Calu3 (cell line): ENCODE measurements at places on chromosomes 5 and 9. TPM values are rescaled to one million over a fixed set of nuclear protein-coding genes. Genes with fewer than 3 reads are reported as not detected.

DNA sequence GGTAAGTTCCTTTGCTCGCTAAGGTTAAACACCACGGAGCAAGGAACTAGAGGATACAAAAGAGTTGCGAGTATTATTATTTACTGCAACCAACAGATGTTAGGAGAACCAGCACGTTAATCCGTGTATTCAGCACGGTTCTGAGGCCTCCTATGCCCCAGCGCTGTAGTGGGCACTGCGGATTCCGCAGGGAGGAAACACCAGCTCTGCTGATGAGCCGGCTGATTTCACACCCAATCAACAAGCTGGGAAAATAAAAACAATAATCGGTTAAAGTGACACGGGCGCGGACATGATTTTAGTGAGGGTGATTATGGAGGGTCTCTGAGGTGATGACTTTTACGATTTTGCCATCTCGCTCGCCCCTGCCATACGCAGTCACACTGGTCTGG, 702 bp upstream of the PRELID2 start:
- H3K36me3 ChIP-seq = peaks cover 16% of the 10 kb centered on the region
- H3K4me3 ChIP-seq = peak overlapping the region; percentile 76
- H3K4me1 ChIP-seq = peaks cover 73% of the 10 kb centered on the region
- H3K27me3 ChIP-seq = no peaks in the 10 kb centered on the region

DNA sequence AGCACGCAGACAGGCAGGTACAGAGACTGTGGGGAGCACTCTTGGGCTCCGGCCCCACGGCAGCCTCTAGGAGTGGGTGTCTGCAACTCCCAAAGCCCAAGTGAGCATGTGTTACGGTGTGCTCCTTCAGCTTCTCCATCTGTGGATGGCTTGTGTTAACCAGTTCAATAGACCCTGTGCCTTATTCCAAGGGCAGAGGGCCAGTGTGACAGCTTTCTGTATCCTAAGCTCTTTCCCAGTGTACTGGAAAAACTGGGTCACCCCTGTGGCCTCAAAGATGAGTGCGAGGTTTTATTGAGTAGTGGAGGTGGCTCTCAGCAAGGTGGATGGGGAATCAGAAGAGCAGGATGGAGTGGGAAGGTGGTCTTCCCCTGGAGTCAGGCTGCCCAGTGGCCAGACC, 78.3 kb downstream of the ADAMTS16 start:
- no peaks in the 10 kb centered on the region for H3K27me3 ChIP-seq
- H3K4me1 ChIP-seq = no peaks in the 10 kb centered on the region
- no peak for DNase-seq
- H3K4me3 ChIP-seq = no peak overlapping the region
- no peaks in the 10 kb centered on the region for H3K36me3 ChIP-seq
- no peak overlapping the region for H3K27ac ChIP-seq

The ANKRD18A gene
- total RNA-seq = 19.5 and 27.3 TPM in 2 replicates

The NDUFS4 gene
- 71.0 TPM in 2 replicates for total RNA-seq

DNA sequence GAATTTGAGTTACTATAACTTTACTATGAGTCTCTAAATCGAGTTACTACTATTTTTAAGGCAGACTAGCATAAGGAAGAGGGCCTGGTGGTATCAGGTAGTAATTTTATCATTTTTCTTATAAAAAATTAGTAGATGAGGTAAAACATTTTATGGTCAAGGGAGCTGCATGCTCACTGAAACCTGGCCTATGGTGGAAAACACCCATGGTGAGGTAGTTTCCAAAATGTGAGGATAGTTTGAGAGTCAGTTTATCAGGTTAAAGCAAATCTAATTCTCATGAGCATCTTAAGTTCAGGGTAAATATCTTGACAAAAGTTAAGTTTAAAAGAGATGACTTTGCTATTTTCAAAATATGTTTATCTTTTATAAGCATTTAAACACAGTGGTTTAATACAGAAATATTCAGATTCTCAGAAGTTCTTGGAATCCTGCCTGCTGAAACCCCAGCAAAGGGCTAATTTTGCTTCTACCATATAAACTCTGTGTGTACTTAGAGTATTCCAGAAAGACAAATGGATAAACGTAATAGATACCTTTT, 10.0 kb downstream of the DDX4 start:
- H3K36me3 ChIP-seq = no peaks in the 10 kb centered on the region
- no peak for DNase-seq
- H3K27me3 ChIP-seq = no peaks in the 10 kb centered on the region

- peaks cover 40% of the 10 kb centered on the region for H3K36me3 ChIP-seq
- H3K4me3 ChIP-seq = peak overlapping the region; percentile 60
- DNase-seq = no peak
- H3K4me1 ChIP-seq = peaks cover 79% of the 10 kb centered on the region
- H3K27me3 ChIP-seq = no peaks in the 10 kb centered on the region
Observed at GRCh38 chr9:109478051-109478563, 20.0 kb downstream of the PTPN3 start.

The ZBTB26 gene
- 5.8 and 6.7 TPM in 2 replicates for total RNA-seq

- H3K27me3 ChIP-seq = no peaks in the 10 kb centered on the region
- H3K36me3 ChIP-seq = no peaks in the 10 kb centered on the region
- no peak for DNase-seq
- no peaks in the 10 kb centered on the region for H3K4me1 ChIP-seq
- H3K27ac ChIP-seq = no peak overlapping the region
Observed at GRCh38 chr5:147017621-147018020, 139.1 kb upstream of the PPP2R2B start.

DNA sequence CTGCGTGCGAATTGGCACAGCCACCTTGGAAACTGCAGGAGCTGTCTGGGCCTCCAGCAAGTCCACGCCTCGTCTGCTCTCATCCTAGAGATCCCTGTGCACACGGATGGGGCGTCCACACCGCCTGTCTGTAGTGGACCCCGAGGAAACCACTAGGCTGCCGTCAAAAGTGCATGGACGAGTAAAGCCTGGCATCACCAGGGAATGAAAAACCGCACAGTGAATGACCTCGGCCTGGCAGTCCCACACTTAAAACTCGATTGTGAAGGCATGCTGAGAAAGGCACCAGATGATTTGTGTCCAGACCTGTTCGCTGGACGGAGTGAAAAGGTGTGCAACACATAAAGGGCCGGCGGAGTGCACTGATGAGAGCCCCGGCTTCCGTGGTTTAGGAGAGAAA, 50.8 kb downstream of the MRPL36 start:
- no peak overlapping the region for H3K27ac ChIP-seq
- peaks cover 5% of the 10 kb centered on the region for H3K36me3 ChIP-seq
- H3K27me3 ChIP-seq = peaks cover 74% of the 10 kb centered on the region
- DNase-seq = no peak

- no peak overlapping the region for H3K27ac ChIP-seq
- peak; percentile 45 for DNase-seq
- H3K4me1 ChIP-seq = no peaks in the 10 kb centered on the region
- H3K27me3 ChIP-seq = no peaks in the 10 kb centered on the region
Observed at GRCh38 chr9:15837079-15837679, 284.3 kb downstream of the CCDC171 start.

DNA sequence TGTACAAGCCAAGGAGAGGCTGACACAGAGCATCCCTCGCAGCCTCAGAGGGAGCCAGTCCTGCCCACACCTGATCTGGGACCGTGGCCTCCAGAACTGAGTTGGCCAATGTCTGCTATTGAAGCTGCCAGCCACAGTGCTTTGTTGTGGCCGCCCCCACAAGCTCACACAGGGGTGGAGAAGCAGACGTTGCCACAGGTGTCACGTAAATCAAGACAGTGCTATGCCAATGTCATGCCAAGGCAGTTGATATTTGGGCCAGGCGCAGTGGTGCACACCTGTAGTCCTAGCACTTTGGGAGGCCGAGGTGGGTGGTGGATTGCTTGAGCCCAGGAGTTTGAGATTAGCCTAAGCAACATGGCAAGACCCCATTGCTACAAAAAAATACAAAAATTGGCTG, 17.3 kb upstream of the TERT start:
- no peak for DNase-seq
- peaks cover 27% of the 10 kb centered on the region for H3K27me3 ChIP-seq
- no peak overlapping the region for H3K27ac ChIP-seq
- peaks cover 15% of the 10 kb centered on the region for H3K36me3 ChIP-seq
- H3K4me3 ChIP-seq = no peak overlapping the region
- H3K4me1 ChIP-seq = peaks cover 12% of the 10 kb centered on the region

DNA sequence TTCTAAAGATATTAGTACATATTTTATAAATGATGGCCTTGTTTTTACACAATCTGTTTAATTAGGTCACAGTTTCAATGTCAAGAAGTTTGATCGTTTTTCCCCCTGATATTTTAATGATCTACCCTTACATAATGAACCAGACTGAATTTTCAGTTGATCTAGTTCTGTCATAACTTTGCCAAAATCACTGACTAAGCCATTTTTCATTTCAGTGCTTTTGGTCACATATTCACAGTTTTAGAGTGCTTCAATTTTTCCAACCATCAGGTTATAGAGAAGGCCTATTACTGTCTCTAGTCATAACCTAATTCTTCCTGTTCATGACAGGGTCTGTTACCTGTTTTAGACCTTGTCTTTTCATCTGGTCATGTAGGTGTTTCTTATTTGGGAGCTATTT, 577.9 kb upstream of the PTPRD start:
- no peaks in the 10 kb centered on the region for H3K4me1 ChIP-seq
- no peak overlapping the region for H3K4me3 ChIP-seq
- no peaks in the 10 kb centered on the region for H3K36me3 ChIP-seq
- DNase-seq = no peak

The PCDHGA9 gene
- total RNA-seq = 16.0 and 18.1 TPM in 2 replicates

- no peak for DNase-seq
- H3K27me3 ChIP-seq = no peaks in the 10 kb centered on the region
- no peaks in the 10 kb centered on the region for H3K4me1 ChIP-seq
Observed at GRCh38 chr5:9201011-9201410, 344.9 kb downstream of the SEMA5A start.

The GARIN3 gene
- total RNA-seq = not detected in 2 replicates

DNA sequence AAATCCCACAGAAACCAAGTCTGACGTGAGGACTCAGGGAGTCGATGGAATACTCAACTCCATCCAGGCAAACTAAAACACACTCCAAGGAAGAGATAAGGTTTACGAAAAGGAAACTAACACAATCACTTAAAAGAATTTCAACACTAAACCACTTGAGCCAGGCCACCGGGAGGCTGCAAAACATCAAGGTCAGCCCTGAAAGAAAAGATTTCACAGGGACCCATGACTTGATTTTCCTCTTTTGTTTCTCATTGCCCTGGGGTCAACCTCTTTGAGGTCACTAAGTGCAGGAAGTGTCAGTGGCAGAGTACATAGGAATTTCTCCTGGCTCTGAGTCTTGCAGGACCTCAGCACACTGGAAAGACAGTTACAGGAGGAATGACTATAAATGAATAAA, 77.8 kb upstream of the TARS1 start:
- no peaks in the 10 kb centered on the region for H3K27me3 ChIP-seq
- H3K36me3 ChIP-seq = no peaks in the 10 kb centered on the region
- no peak overlapping the region for H3K27ac ChIP-seq

DNA sequence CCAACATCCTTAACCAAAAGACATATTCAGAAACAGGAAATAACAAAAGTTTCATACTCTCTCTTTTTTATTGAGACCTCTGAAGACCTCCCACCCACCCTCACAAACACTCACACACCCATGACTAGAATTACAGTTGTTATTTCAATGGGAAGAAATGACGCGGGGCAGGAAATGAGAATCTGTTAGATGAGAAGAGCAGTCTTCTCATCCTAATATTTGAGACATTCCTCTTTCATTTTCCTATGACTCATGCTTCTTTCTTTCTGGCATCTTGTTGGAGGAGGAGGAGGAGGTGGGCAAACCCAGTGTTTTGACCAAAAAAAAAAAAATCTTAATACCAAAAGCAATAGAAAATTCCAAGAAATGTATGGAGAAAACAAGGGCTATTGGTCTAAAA, 179.5 kb upstream of the TARS1 start:
- no peak overlapping the region for H3K4me3 ChIP-seq
- no peak overlapping the region for H3K27ac ChIP-seq
- no peak for DNase-seq

GRCh38 chr5:86666981-86667380, 49.2 kb downstream of the COX7C start:
- H3K36me3 ChIP-seq = peaks cover 2% of the 10 kb centered on the region
- no peaks in the 10 kb centered on the region for H3K27me3 ChIP-seq
- no peak overlapping the region for H3K27ac ChIP-seq
- no peak overlapping the region for H3K4me3 ChIP-seq
- no peak for DNase-seq

DNA sequence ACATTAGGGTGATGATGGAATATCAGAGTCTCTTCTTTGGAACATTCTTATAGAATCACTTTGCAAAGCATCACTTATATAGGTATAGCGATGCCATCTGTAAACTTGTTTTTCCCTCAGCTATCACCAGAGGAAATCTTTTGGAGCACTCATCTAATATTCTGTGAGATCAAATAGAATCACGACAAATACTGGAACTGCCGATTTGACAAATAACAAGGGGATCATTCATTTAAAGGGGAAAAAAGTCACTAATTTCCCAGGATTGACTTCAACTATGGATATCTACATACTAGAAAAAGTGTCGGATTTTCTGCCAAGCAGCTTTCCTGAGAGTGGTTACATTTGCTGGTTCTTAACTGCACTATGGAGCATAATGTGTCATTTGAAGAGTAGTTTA, 178.6 kb downstream of the NR2F1-AS1 start:
- no peak overlapping the region for H3K27ac ChIP-seq
- H3K27me3 ChIP-seq = no peaks in the 10 kb centered on the region
- no peaks in the 10 kb centered on the region for H3K36me3 ChIP-seq
- H3K4me1 ChIP-seq = peaks cover 19% of the 10 kb centered on the region
- DNase-seq = no peak

- peak overlapping the region; percentile 84 for H3K27ac ChIP-seq
- peaks cover 28% of the 10 kb centered on the region for H3K4me1 ChIP-seq
- H3K27me3 ChIP-seq = no peaks in the 10 kb centered on the region
- peaks cover 28% of the 10 kb centered on the region for H3K36me3 ChIP-seq
Observed at GRCh38 chr9:128093011-128093410, 25.0 kb downstream of the SLC25A25 start.

The SV2C gene
- total RNA-seq = 0.88 and 0.90 TPM in 2 replicates

GRCh38 chr9:101693546-101694336, 44.7 kb downstream of the GRIN3A start:
- no peak overlapping the region for H3K27ac ChIP-seq
- DNase-seq = no peak
- no peaks in the 10 kb centered on the region for H3K4me1 ChIP-seq
- no peak overlapping the region for H3K4me3 ChIP-seq
- H3K36me3 ChIP-seq = no peaks in the 10 kb centered on the region

GRCh38 chr9:116661037-116661954, 25.8 kb upstream of the TRIM32 start:
- H3K4me1 ChIP-seq = no peaks in the 10 kb centered on the region
- peak; percentile 18 for DNase-seq
- H3K27ac ChIP-seq = no peak overlapping the region
- no peaks in the 10 kb centered on the region for H3K36me3 ChIP-seq
- no peaks in the 10 kb centered on the region for H3K27me3 ChIP-seq
- no peak overlapping the region for H3K4me3 ChIP-seq

The WDR36 gene
- 48.7 and 50.8 TPM in 2 replicates for total RNA-seq

The SLC46A2 gene
- not detected in 2 replicates for total RNA-seq

GRCh38 chr5:56985936-56986625, 34.2 kb upstream of the MIER3 start:
- peaks cover 3% of the 10 kb centered on the region for H3K27me3 ChIP-seq
- H3K36me3 ChIP-seq = no peaks in the 10 kb centered on the region
- H3K4me3 ChIP-seq = no peak overlapping the region
- no peaks in the 10 kb centered on the region for H3K4me1 ChIP-seq
- no peak overlapping the region for H3K27ac ChIP-seq

- peaks cover 31% of the 10 kb centered on the region for H3K4me1 ChIP-seq
- no peaks in the 10 kb centered on the region for H3K27me3 ChIP-seq
- no peak overlapping the region for H3K27ac ChIP-seq
- no peak overlapping the region for H3K4me3 ChIP-seq
- DNase-seq = no peak
Observed at GRCh38 chr5:142677198-142677597, 8.7 kb downstream of the FGF1 start.

The SLC6A7 gene
- not detected in 2 replicates for total RNA-seq

The PCSK1 gene
- not detected in 2 replicates for total RNA-seq
